ENCODE measurements at places on chromosomes 3 and 15. TPM values are rescaled to one million over a fixed set of nuclear protein-coding genes. Genes with fewer than 3 reads are reported as not detected.

DNA sequence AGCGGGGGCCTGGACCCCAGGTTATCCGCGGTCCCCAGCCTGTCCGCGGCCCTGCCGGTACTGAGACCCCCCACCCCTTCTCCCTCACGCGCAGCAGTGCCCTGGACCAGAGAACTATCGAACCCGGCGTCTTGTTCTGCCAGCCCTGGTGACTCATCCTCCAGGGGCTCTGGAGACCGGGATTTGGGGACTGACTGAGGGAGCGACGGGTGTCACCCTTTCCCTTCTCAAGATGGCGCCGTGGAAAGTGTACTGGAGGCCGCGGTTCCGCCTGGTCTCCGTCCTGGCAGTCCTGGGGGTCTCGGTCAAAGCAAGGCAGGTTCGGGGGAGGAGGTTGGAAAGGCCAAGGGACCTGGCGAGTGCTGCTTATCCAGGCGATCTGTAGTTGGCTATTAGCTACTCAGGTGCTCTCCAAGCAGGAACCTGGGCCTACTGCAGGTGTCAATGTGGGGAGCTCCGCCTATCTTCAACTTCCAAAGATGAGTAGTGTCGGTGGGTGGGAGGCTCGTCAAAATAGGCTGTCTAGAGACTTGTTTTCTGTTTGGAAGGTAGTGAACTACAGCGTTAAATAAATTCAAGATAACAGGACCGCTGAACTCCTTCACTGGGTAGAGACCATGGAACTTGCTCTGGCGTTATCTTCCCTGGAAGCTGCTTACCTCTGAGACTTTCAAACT, 790 bp downstream of the RAB5A start:
- DNase-seq: peak; percentile 57

- DNase-seq: no peak
Measured at GRCh38 chr3:2513986-2514385, 415.3 kb downstream of the CNTN4 start.

DNA sequence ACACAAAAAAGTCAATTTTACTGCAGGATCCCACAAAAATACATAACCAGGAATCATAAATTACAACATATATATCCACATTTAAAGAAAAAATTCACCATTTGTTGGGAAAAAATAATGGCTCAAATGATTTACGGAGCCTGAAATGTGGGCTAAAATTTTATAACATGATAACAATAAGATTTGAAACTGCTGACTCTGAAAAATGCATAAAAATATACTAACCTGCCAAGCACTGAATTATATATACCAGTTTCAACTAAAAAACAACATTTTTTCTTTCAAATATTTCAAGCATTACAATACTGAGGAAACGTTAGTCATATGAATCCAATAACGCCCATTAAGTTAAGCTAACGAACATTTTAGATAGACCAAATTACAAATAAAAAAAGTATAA, 12.2 kb upstream of the MYO5C start:
- no peak for DNase-seq

The AMOTL2 gene
- 281 TPM for total RNA-seq

The KPNA4 gene
- 35.6 TPM for total RNA-seq

GRCh38 chr15:45126535-45127158, 3.0 kb downstream of the DUOXA1 start:
- no peak for DNase-seq
